GOT3 (cell line): ENCODE measurements at places on chromosomes 5 and 9.

- no peak for DNase-seq
These were observed 51.2 kb upstream of the TESK1 start for GRCh38 chr9:35553670-35554543.

DNA sequence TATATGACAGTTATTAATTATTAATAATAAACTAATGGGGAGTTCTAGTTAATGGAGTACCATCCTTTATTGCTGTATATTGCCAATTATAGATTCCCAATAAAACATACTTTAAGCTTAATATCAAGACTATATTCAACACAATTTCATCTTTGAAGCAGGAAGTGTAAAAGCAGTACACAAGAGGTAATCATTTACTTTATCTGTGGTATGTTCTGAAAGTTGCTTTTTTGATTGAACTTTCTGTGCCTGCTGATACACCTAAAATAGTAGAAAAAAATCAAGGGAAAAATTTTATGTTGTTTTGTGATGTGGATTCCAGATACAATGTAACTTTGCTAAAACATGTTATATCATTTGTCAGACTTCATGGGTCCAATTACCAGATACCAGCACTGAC lies 58.0 kb downstream of the ACO1 start:
- DNase-seq: no peak

DNA sequence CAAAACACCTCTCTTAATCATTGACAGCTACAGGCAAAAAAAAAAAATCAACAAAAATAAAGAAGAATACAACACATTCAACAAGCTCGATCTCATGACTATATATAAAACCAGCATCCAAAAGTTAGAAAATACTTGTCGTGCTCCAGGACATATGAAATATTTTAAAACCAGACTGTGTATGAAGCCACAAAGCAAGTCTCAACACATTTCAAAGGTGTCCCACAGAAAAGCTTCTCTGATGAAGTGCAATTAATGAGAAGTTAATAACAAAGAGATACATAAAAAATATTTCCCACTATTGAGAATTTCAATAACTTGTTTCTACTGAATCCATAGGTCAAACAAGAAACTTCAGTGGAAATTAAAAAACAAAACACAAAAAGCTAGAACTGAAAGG lies 178.7 kb downstream of the PLK2 start:
- no peak for DNase-seq

DNA sequence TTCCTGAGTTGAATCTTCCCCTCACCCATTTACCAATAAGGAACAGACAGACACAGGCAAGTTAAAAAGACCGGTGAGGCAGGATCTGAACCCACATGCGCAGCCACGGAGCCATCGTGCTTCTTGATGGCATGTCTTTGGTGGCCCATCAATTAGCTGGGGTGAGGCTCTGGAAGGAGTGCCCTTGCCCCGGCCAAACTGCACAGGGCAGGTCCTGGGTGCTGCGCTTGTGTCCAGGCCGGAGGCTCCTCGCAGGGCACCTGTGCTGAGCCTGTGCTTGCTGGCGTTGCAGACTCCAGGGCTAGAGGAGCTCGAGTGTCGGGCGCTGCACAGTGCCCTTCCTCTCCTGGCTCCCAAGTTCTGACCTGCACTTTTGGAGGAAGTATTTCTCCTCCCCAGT lies 66.4 kb downstream of the PSMB7 start:
- no peak for DNase-seq

GRCh38 chr5:14580398-14581034 lies 1.1 kb upstream of the OTULINL start:
- no peak for DNase-seq
